ENCODE measurements at places on chromosomes 2 and 18. TPM values are rescaled to one million over a fixed set of nuclear protein-coding genes. Genes with fewer than 3 reads are reported as not detected.

The PLGLB1 gene
- polyA plus RNA-seq = 2.6 TPM

The SERPINB7 gene
- 2.5 TPM for polyA plus RNA-seq

The DSG1 gene
- polyA plus RNA-seq = not detected

The RAB17 gene
- 3.9 TPM for polyA plus RNA-seq

The UGT1A3 gene
- not detected for polyA plus RNA-seq

The PDE1A gene
- 4.9 TPM for polyA plus RNA-seq

The CHN1 gene
- polyA plus RNA-seq = 7.3 TPM

The FAM228A gene
- 5.6 TPM for polyA plus RNA-seq

The LHCGR gene
- polyA plus RNA-seq = 0.22 TPM

The TUBB8B gene
- polyA plus RNA-seq = 0.15 TPM

The RALBP1 gene
- 45.7 TPM for polyA plus RNA-seq

The ST6GAL2 gene
- polyA plus RNA-seq = 0.11 TPM

The CDH19 gene
- 0.44 TPM for polyA plus RNA-seq

The OR6B2 gene
- polyA plus RNA-seq = not detected

The POU3F3 gene
- not detected for polyA plus RNA-seq

The TLX2 gene
- not detected for polyA plus RNA-seq

The ADAM23 gene
- 0.07 TPM for polyA plus RNA-seq
